ENCODE measurements at places on chromosomes 1 and 21. TPM values are rescaled to one million over a fixed set of nuclear protein-coding genes. Genes with fewer than 3 reads are reported as not detected.

DNA sequence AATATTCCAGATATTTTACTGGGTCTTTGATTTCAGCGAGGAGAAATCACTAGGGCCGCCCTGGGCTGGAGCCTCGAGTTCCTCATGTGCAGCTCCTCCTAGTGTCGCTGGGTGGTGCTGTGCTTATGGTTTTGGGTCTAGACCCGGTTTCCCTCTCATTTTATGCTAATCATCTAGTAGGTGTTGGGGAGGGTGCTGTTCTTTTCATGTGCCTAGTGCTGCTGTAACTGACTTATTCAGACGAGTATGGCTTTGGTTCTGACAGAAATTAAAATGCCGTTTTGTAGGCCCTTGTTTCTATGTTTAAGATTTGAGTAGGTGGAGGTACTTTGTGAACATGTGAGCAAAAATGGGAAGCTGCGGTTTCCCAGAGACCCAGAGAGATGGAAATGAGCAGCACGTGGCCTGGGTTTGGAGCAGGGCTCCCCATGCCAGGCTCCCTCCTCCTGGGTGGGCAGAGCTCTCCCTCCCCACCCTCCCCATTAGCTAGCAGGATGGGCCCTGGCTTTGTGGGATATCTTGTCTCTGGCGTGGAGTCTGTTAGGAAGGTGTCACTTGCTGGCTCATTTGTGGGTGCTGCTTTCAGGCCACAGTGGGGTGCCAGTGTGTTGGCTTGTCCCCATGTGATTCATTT lies 74.0 kb upstream of the GPR88 start:
- no peaks in the 10 kb centered on the region for H3K36me3 ChIP-seq
- H3K27ac ChIP-seq: no peak overlapping the region
- H3K27me3 ChIP-seq: no peaks in the 10 kb centered on the region
- H3K4me3 ChIP-seq: no peak overlapping the region
- DNase-seq: peak; percentile 64

DNA sequence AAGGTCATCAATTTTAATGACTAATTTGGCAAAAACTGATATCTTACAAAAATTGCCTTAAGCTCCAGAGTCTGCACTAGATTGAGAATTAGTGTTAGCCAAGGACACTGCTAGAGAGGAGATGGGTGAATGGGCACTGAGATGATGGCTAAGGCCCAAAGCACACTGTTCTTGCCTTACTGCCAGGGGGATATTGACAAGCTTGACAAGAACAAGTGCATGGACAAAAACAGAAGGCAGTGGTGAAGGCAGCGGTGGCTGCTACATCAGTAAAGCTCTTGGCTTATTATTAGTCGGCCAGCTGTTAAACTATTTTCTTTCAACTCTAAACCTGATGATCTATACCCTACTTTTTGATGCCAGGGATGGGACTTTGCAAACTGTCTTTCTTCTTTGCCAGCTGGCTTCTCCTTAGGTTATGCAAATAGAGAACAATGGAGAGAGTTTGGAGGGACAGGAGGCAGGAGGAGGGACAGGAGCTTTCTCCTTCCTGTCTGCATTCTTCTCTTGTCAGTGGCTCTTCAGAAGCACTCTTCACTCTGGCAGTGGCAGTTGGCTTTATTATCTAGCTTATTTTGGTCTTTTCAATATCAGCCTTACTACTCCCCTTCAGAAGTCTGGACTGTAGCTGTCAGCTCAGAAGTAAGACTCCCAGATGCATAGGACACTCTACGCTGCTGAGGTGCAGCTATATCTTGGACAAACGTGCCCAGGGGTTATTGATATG lies 853.5 kb upstream of the TMPRSS15 start:
- DNase-seq: no peak
- no peaks in the 10 kb centered on the region for H3K36me3 ChIP-seq
- no peak overlapping the region for H3K4me3 ChIP-seq
- H3K27me3 ChIP-seq: no peaks in the 10 kb centered on the region

GRCh38 chr1:41696381-41696780 lies 211.9 kb upstream of the EDN2 start:
- no peaks in the 10 kb centered on the region for H3K27me3 ChIP-seq
- H3K4me3 ChIP-seq: no peak overlapping the region
- H3K27ac ChIP-seq: no peak overlapping the region
- DNase-seq: no peak

DNA sequence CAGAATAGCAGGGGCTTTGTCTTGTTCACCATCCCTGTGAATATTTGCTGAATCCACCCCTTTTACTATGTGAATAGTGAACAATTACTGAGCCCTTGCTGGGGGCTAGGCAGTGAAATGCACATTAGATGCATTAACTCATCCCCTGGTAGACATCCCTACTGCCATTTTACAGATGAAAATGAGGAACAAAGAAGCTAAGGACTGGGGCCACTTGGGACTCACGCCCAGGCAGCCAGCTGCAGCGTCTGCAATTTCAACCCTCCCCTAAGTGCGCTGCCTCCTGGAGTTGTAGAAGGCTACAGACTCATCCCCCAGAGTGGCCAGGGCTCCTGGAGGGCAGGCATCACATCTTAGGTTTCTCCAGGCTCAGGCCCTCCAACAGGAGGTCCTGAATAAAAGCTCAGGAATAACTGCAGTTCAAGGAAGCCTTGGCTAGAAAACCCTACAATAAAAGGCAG lies 31.6 kb downstream of the CAPZB start:
- no peak for DNase-seq
- H3K27ac ChIP-seq: no peak overlapping the region
- H3K27me3 ChIP-seq: no peaks in the 10 kb centered on the region

DNA sequence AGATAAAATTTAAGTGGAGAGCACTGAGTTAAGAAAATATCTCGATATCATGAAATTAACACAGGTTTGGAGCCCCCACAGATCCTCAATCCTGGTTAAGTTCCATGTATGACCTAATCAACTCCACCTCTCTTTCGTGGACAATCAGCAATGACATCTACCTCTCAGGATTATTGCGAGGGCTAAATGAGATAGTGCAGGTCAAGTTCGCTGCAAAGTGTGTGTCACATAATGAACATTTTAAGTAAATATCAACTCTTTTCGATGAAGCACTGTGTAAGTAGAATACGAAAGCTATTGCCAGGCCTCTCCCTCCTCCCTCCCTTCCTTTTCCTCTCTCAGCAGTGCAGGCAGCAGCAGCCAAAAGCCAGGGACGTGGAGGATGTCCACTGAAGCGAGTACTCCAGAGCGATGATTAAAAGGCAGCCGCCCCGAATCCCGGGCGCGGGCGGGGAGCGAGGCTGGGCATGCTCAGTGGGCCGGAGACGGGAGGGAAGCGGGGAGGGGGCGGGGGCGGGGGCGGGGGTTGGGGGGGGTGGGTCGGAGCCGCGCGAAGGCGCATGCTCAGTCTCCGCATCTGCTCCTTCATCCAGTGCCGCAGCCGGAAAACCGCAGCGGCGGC lies at the start of gene CAMSAP2:
CAMSAP2 (plus strand) TSS at position 567 of the 622 bp plus-strand sequence. CDS start 935 bp downstream, outside the sequence.
- H3K4me1 ChIP-seq: peaks cover 2% of the 10 kb centered on the region
- no peaks in the 10 kb centered on the region for H3K27me3 ChIP-seq
- DNase-seq: peak; percentile 90
- peak within 1 kb of the TSS; percentile 97 for H3K4me3 ChIP-seq
- no peaks in the 10 kb centered on the region for H3K36me3 ChIP-seq

- H3K27ac ChIP-seq: no peak overlapping the region
- H3K36me3 ChIP-seq: no peaks in the 10 kb centered on the region
- H3K27me3 ChIP-seq: no peaks in the 10 kb centered on the region
- H3K4me3 ChIP-seq: no peak overlapping the region
Measured at GRCh38 chr21:31181082-31181750, 142.9 kb upstream of the KRTAP19-8 start.

- no peaks in the 10 kb centered on the region for H3K4me1 ChIP-seq
- no peak overlapping the region for H3K4me3 ChIP-seq
- no peak for DNase-seq
- no peak overlapping the region for H3K27ac ChIP-seq
Measured at GRCh38 chr1:82778612-82779011, 977.9 kb downstream of the ADGRL2 start.

DNA sequence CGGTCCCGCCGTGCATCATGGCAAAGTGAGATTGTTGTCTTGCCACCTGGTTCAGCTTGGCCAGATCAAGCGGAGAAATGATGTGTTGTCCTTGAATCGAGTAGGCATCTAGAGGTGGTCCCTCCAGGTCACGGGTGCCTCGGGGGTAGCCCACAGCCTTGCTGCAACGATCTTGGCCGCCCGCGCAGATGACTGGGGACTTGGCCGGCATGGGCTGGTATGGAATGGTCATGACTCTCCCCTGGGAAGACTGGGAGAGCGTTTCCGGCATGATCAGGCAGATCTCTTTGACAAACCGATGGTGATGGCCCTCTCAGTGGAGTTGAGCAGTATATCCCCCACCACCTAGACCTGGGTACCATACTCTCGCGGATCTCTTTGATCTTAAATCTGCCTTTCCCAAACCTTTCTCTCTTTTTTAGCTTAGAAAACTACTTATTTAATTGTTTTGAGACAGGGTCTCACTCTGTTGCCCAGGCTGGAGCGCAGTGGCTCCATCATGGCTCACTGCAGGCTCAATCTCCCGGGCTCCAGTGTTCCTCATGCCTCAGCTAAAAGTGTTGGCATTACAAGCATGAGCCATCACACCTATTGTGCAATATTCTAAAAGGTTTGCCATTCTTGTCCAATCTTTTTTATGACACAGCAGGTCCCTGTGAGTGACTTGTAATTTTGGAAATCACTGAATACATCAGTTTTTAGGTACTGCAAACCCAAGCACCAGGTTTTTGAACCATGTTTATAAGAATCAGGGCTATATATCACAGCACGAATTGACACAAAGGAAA lies 9.4 kb upstream of the ELAPOR1 start:
- no peaks in the 10 kb centered on the region for H3K27me3 ChIP-seq
- no peak for DNase-seq
- H3K4me3 ChIP-seq: no peak overlapping the region
- no peak overlapping the region for H3K27ac ChIP-seq

DNA sequence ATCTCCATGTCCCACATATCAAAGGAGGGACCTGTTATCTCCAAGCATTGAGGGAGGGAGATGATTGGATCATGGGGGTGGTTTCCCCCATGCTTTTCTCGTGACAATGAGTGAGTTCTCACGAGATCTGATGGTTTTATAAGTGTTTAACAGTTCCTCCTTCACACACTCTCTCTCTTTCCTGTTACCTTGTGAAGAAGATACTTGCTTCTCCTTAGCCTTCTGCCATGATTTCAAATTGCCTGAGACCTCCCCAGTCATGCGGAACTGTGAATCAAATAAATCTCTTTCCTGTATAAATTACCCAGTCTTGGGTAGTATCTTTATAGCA lies 91.6 kb downstream of the DDAH1 start:
- no peak overlapping the region for H3K27ac ChIP-seq
- no peak overlapping the region for H3K4me3 ChIP-seq
- DNase-seq: no peak
- H3K36me3 ChIP-seq: no peaks in the 10 kb centered on the region

- H3K27ac ChIP-seq: no peak overlapping the region
- no peak overlapping the region for H3K4me3 ChIP-seq
- H3K36me3 ChIP-seq: no peaks in the 10 kb centered on the region
- no peaks in the 10 kb centered on the region for H3K4me1 ChIP-seq
- H3K27me3 ChIP-seq: no peaks in the 10 kb centered on the region
Measured at GRCh38 chr1:69403756-69404320, 163.9 kb upstream of the LRRC7 start.

DNA sequence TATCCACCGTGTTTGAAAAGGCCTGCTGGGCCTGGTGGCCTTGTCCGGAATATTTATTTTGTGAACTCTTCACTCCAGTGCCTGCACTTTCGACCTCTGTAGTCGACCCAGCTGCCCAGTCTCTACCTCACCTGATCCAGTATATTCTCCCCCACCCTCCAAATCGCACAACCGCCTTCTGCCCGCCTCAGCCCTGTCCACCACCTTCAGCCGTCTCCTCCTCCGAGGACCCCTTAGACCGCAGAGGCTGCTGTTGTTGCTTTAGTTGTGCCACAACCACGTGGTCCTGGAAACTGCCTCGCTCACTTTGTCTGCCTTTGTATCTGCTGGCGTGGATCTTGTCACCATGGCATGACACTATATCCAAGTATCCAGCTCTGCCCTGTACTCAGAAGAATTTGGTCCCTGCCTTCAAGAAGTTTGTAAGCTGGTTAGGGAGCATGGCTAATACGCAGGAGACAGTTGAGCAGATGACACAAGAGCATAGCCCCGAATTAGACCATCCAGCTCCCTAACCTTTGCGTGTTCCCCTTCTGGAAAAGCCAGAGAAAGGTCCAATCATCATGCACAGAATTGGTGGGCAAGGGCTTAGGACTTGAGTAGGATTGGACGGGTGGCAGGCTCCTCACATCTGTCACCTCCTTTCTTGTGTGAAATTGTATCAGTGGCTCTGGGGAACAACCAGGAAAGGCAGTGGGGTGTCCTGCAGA lies 1.5 kb downstream of the PHGDH start:
- H3K4me1 ChIP-seq: no peaks in the 10 kb centered on the region
- no peaks in the 10 kb centered on the region for H3K36me3 ChIP-seq
- H3K27ac ChIP-seq: peak overlapping the region; percentile 35
- peaks cover 9% of the 10 kb centered on the region for H3K27me3 ChIP-seq

PARK7 gene
- 251 TPM for total RNA-seq

ACTL8 gene
- total RNA-seq: not detected

FAM163A gene
- not detected for total RNA-seq
